ENCODE measurements at places on chromosomes 6 and 20.

DNA sequence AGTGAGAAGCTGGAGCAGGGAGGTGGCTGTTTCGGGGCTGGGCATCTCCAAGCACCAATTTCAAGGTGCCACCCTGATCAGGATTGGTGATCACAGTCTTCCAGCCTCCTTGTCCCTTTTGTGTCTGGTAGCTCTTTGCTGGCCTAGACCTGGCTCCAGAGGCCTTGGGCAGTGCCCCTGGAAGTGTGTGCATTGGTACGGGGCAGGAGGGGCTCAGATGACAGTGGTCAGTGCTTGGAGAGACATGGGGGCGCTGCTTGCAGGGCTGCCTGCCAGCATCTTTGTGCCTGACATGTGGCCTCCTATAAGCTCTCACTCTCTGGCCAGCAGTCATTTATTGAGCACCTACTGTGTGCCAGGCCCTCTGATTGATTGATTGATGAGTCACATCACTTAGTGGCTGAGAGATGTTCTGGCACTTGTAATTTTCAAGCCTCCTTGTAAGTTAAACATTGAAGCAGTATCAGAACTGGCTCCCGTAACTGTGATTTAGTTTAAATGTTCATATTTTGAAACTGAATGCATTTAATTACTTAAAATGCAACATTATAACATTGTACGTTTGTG, 61.7 kb downstream of the BCAS4 start:
- DNase-seq = no peak

- DNase-seq = peak; percentile 31
Observed at GRCh38 chr6:37433657-37434271, 743 bp downstream of the CMTR1 start.

DNA sequence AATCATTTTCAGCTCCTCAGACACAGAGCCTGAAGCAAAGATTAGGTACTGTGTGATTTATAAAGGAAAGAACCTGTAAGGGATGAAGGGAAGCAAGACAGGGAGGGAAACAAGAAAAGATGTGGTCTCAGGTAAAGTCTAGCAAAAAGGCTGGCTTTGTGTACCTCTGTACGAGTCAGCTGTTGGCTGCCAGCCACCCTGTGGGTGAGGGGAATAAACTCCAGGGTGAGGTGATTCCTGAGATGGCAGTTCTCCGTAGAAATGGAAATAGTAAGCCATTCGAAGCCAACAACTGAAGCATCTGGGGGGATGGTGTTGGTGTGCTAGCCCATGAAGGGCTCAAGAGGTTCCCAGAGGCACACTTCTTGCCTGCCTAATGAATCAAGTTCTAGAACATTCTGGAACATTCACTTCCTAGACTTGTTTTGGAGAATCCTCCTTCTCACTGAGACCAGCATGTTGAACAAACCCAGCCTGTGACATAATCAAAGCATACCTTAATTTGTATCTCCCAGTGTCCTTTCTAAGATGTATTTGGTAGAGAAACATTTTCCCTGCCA, 10.6 kb upstream of the TTPAL start:
- DNase-seq = no peak

- DNase-seq = no peak
Observed at GRCh38 chr6:54646951-54647664, 199.5 kb upstream of the FAM83B start.

DNA sequence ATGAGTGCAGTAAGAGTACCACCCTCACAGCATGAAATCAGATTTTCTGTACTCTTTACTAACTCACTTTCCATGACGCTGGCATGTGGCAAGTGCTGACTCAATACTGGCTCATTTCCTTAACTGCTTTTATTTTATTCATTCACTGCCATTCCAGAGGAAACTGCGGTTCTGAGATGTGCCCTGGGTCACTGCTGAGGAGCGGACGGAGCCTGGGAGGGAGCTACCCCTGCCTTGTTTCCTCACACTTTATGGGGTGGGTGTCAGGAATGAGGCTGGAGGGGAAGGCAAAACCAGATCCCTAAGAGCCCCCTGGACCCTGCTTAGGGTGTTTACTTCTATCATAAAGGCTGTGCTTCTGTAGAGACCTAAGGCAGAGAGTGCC, 14.4 kb downstream of the NT5E start:
- DNase-seq = peak; percentile 48

DNA sequence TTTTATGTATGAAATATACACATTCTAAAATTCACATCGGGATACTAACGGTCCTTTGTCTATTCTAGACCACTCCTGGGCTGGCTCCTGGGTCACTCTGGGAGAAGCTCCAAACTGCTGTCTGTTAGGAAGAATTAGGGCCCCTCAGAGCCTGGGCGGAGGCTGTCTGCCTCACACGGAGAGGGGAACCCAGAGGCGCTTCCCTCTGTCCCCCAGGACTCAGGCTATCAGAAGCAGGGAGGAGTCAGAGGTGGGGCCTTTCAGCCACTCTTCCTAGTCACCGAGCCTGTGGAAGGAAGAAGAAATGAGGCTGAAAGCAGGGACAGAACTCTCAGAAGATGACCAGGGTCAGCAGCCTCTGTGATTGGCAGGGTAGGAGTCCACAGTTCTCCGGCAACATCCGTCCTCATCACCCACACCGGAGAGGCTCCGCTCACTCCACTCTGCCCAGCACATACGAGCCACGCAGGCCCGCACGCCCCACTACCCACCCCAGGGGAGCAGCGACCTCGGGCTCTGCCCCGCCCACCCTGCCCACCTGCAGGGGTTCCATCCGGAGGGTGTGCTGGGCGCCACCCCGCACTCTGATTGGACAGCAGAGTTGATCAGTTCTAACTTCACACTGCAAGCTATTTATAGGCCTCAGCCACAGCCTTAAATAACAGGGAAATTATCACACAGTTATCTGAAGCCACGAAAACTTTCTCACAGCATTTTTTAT, 182.1 kb upstream of the AFDN start:
- no peak for DNase-seq

DNA sequence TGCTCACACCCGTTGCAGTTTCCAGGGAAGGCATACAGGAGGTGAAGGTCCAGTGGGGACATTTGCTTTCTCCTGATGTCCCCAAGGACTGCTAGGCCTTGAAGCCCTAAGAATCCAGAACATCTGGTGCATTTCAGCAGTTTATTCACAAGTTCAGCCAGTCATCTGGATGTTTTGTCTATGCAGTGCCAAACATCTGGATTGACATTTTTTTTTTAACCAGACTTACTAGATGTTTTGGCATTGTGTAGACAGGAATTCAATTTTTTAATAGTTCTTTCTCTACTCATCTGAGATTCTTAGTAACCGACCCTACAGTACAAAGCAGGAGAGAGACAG, 256.2 kb downstream of the CLIC5 start:
- no peak for DNase-seq

DNA sequence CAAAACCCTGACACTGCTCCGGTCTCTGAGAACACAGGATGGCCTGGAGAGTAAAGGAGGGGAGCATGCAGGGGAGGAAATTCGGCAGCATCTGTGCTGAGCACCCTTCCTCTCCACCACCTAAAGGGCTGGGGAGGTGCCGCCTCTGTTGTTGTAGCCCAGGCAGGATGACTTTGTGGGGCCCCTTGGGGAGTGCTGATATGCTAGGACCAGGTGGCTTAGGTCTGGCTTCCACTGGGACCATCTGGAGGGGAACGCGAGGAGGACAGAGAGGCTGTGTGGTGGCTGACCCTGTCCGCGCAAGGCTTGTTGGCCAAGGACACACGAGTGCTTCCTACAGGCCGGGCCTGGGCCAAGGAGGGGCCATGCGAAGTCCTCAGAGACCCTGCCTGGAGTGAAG, 9.9 kb upstream of the RPS6KA2 start:
- no peak for DNase-seq

- no peak for DNase-seq
Observed at GRCh38 chr20:21575981-21576740, 62.3 kb upstream of the NKX2-2 start.

- DNase-seq = peak; percentile 33
Observed at GRCh38 chr6:293193-294174, 1.2 kb downstream of the DUSP22 start.
